ENCODE measurements at places on chromosomes 2 and 18.
A peak's percentile ranks its signal among the peaks of the same experiment; 100 is the strongest.

DNA sequence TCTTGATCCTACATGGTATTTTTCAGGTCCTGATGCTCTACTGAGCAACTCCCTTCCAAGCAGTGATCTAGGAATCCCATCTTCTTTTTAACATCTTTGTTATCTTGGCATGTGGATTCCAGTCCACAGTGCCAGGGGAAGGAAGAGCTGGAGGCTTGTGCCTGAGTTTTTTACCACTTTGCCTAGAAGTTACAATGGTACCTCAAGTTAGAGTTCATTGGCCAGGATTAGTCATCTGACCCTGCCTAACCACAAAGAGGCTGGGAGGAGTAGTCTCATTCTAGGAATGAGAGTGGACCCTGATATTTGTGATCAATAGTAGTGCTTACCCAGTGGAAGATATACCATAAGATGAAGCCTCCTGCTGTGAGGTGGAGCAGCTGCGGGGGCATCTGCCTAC, 109.3 kb downstream of the ADCYAP1 start:
- no peak for DNase-seq

GRCh38 chr2:217335341-217335966, 475.6 kb upstream of the TNP1 start:
- DNase-seq = no peak

DNA sequence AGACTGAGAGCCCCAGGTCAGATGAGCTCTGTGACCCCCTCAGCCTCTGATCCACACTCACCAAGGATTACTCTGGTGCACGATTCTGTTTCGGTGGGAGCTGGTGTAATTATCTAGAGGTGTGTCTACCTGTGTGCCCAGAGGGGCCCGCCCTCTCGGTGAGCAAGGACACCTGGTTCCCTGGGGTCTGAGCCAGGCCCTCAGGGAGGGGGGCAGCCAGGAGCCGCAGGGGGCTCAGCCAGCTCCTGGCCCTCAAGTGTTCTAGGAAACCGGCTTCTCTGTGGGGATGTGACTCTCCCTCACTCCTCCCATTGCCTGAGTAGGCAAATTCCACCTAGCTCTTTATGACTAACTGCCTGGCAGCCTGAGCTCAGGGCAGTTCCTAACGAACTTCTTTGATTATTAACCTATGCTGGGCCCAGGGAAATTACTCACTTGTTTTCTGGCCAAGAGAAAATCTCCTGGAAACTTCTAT, 17.4 kb downstream of the AGAP1 start:
- no peak for DNase-seq

DNA sequence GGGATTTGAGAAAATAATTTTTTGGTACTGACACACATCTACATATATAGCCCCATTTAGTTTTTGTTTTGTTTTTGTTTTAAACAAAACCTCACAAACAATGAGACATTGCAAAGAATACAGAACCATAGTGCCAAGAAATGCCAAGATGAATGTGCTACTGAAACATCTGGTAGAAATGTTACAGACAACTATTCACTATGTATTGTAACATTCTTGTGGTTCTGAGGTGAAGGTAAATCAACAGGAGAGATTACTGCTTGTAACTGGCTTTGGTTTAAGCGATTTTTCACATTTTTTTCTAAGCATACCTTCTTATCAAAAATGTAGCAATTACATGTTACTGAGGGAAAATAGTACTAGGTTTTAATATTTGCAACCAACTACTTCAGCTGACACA, 281.3 kb downstream of the ZNF804A start:
- no peak for DNase-seq

- no peak for DNase-seq
These were observed 63.0 kb downstream of the STEAP3 start for GRCh38 chr2:119286661-119287060.

- DNase-seq = no peak
These were observed 451.7 kb upstream of the SMIM21 start for GRCh38 chr18:75879196-75879595.

DNA sequence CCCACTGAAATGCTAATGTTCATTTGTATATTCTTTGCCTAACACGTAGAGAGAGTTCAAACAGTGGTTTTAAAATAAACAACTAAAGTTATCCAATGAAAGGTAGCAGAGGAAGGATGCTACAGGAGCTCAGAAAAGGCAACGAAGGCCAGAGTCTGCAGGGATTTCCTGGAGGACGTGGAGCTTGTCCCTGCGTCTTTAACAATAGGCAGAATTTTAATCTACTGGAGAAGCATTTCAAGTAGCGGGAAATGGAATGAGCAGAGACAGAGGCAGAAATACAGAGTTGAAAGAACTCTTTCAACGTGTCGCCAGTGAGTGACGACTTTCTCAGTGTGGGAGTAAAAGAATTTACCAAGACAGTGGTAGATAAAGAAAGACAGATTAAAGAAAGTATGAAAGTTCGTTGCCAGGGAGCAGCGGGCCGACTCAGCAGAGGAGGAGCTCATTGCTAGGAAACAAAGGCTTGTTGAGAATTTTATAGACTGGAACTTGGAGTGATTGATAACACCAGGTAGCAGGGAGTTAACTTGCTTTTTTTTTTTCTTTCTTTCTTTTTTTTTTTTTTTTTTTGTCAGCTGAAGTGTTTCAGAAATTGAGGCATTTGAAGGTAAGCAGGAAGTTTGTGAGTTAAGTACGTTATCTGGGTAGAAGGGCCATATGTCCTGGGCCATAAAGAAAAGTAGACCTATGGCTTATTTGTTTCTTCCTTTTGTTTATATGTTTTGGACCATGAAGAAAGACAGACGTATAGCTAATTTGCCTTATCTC, 625 bp upstream of the NBAS start:
- DNase-seq = peak; percentile 24

DNA sequence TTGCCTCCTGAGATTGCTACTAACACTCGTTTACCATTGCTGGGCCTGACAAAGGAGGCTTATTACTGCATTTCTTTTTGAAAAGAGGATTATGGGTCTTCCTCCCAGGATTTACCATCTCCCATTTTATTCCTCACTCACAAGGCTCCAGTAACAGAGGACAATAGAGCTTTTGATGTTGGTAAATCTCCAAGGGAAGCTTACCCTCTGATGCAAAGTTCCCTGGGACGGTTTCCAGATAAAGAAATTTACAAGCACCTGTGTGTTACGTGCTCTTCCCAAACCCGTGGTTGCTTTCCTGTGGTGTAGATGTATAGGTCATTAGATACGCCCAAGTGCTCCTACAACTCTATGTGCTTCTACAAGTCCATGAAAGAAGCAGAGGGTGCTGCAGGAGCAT, 17.1 kb downstream of the VSNL1 start:
- DNase-seq = no peak

- DNase-seq = no peak
These were observed 88.2 kb downstream of the GFPT1 start for GRCh38 chr2:69298862-69299261.

DNA sequence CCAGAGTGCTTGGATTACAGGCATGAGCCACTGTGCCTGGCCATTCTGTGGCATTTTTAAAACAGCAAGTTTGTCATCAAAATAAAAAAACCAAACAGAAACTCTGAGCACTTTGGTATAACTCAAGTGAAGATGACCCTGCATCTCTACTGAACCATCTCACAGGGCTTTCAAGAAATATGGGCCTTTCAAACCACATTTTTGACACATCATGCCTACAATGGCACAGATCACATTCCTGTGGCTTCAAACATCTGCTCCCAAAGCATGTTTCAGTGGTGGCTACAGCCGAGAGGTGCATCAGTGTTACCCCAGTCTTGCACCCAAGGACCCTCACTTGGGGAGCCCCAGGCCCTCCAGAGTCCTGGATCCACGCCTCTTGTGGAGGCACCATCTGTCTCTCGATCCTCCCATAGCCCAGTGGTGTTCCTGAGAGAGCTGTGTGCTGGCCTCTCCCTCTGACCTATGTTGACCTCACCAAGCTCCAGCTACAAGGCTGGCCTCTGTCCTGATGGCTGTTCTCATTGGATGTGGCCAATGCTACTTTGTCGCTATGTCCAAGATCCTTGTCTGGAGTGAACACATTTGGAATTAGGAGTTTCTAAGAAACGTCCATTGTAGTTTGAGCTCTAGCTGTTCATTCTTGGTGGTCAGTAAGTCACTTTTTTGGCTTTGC, 55.2 kb upstream of the RALBP1 start:
- no peak for DNase-seq

- DNase-seq = no peak
These were observed 425.7 kb downstream of the SETBP1 start for GRCh38 chr18:45106331-45106774.

GRCh38 chr2:104476075-104476474, 377.8 kb upstream of the POU3F3 start:
- no peak for DNase-seq

GRCh38 chr2:164785457-164785856, 56.2 kb downstream of the COBLL1 start:
- DNase-seq = no peak

DNA sequence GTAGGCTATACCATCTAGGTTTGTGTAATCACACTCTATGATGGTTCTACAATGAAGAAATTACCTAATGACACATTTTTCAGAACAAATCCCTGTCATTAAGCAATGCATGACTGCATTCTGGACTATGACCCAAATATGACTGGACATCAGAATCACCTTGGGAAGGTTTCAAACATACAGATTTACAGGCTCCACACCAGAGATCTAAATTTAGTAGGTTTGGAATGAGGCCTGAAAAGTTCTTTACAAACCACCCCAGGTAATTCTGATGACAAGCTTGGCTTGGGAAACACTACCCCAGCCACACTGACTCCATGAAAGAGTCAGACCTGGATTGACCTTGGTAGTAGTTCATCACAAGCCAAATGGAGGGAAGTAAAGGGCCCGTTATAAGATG, 52.2 kb upstream of the NFE2L2 start:
- DNase-seq = no peak

DNA sequence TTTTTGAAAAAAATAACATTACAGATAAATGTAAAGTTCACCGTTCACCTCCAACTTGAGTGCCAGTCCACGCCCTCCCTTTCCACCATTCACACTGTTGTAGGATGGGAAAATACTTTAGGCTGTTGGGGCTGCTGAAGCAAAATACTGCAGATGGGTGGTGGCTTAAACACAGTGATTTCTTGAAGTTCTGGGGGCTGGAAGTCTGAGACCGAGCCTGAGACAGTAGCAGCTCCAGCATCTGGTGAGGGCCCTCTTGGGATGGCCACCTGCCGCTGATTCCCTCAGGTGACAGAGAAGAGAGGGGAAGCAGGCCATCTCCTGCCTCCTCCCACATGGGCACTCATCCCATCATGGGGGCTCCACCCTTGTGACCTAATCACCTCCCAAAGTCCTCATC, 17.7 kb downstream of the ALLC start:
- DNase-seq = no peak

DNA sequence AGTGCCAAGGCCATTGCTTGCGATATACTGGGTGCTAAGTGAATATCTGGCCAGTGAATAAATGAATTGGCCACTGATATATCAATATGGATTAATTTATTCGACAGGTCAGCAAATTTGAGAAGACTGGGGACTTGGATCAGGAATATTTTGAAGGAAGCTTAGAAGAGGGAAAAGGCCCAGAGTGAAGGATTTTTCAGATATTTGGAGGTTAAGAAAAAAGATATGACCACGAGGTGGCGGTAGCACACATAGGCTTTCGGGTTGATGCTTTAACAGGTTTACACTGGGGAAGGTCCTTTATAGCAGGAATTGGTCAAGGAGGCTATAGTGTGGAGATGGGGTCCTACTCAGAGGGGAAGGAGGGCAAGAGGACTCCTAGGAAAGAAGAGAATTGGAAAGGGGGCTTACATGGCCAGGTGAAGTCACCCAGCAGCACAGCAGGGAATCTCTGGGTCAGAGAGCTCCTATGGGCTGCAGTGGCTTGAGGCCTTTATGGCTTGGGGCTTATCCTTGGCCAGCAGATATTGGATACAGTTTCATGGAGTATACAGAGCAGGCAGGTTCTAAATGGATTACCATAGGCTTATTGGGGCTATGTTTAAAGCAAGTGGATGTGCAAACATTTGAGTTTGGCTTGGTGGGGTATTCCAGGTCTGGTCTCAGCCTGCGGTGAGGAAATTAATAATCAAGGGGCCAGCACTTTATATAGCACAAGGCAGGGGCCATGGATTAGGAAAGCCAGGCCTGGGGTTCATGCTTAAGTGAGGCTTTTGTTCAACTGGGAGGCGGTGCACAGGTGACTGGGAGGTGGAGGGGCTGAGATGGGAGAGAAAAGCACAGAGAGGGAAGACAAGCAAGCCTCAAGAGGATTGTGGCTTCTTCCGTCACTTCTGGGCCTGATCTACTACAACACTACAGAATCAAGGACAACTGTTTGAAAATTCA, 9.7 kb downstream of the IL1RN start:
- DNase-seq = peak; percentile 2

DNA sequence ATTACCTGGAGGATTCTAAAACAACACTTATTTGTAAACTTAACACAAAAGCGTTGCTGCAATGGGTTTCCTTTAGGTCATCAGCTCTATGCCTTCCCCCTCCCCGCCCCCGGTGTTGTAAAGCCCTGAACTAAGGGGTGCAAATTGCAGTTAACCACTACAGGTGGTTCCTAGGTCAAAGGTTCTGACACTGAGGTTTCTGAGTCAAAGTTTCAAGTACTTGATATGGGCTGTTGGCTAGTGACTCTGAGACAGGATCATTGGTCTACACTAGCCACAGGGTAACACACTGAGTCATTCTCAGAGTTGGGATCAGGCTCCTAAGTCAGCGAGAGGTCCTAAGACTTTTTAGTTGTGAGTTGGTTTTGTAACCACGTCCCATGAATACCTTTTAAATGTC, 15.4 kb downstream of the IL1B start:
- DNase-seq = no peak

GRCh38 chr18:36153771-36154170, 24.1 kb downstream of the ELP2 start:
- DNase-seq = no peak

DNA sequence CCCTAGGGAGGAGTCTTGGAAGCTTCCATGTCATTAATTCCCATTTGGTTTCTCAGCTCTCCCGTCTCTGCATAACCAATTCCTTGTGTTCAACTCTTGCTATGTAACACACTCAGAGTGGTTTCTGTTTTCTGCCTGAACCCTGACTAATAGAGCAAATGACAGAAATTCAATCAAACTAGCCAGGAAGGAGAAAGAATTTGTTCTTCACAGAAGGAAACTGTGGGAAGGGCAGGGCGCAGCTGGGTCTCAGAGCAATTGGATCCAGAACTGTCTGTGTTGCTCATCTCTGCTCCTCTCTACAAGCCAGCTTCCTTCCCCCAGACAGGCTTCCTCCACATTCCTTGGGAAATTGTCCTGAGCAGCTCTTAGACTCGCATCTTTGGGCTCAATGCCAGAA, 269.8 kb downstream of the TNS1 start:
- no peak for DNase-seq

GRCh38 chr2:241858206-241859016, at the start of gene PDCD1:
Gene PDCD1, minus strand, starts transcription at chr2:241858894. Its CDS starts 56 bp downstream, at chr2:241858838.
- DNase-seq = no peak

- peak; percentile 14 for DNase-seq
These were observed 6.2 kb upstream of the EHD3 start for GRCh38 chr2:31227711-31228125.

Measured in NCI-H774 (cell line).